ENCODE measurements at places on chromosomes 1 and 21.

- DNase-seq: no peak
Observed at GRCh38 chr1:172556461-172556860, 23.5 kb downstream of the SUCO start.

DNA sequence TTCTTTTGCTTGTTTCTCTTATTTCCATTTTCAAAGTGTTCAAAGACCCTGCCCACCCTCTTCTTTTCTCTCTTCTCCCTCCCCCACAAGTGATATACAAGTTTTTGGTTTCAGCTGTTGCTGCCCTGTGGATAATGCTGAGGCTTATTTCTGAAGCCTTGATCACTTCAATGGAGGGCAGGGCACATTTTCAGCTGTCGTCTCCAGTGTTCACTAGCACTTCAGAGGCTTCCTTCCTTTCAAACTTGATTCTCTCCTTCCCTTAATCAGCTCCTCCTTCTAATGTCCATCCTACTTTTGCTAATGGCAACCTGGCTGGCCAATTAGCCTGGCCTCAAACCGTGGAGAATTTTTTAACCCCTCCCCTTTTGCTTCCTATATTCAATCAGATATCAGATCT lies 435.7 kb upstream of the RUNX1 start:
- DNase-seq: no peak

GRCh38 chr1:198845271-198845670 lies 206.4 kb downstream of the PTPRC start:
- DNase-seq: no peak

DNA sequence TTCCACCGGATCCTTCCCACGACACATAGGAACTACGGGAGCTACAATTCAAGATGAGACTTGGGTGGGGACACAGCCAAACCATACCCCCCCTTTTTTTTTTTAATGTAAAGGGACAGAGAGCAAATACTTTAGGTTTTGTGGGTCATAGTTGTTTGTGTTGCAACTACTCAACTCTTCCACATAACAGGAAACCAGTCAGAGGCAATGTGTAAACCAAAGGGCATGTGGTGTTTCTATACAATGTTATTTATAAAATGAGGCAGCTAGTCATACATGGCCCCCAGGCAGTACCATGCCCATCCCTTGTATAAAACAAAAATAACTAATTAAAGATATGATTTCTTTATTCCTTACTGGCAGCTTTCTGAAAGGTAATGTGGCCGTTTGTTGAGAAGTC lies 845.4 kb upstream of the ADAMTS5 start:
- no peak for DNase-seq

DNA sequence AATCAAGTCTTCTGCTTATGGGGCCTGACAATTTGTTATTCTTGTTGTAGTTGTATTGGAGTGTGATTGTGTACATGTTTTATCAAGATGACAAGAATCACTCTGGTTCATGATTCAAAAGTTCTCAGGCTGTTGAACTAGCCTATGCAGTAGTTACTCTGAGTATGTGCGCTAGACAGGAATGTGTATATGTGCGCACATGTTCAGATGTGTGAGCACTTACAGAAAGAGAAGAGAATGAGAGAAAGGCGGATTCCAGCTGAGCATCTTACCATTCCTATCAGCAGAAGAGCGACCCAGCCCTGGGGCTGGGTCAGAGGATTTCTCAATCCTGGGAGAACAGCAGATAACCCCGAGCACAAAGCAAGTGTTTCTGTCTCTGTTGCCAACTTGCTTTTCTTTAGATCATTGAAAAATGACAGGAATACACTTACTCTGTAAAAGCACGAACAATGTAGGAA lies 110.8 kb upstream of the HOOK1 start:
- no peak for DNase-seq

DNA sequence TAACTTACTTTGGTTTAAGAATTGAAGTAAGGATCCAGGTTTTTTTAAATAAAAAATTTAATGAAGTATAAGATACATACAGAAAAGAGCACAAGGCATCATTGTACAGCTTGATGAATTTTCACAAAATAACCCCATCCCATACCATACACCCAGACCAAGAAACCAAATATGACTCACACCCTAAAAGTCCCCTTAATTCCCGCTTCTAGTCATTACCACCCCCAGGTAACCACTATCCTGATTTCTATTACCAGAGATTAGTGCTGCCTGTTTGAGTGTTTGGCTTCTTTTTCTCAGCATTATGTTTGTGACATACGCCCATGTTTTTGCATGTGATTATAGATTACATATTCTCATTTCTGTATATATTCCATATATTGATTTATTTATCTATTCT lies 98.5 kb upstream of the HIVEP3 start:
- no peak for DNase-seq

GRCh38 chr1:64845831-64846425 lies 101.1 kb downstream of the RAVER2 start:
- DNase-seq: no peak

GRCh38 chr1:30692948-30693301 lies 30.5 kb downstream of the MATN1 start:
- DNase-seq: no peak

DNA sequence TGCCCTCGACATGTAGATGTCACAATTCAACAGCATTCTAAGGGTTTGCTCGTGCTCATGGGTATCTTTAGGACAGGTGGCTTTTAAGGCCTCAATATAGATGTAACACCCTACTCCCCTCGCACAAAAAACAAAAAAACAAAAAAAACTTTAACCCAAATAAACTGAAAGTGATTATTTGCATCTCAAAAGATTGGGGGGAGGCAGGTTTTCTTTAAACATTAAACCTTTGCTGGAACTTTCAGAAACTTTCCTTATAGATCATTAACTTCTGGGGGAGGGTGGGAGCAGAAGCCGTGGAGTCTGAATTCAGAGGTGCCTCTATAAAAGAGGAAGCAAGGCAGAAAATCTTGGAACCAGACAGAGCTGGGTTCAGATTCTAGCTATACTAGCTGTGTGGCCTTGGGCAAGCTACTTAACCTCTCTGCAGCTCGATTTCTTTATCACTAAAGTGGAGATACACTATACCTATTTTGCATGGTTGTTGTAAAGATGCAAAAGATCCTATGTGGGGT lies 3.2 kb upstream of the KIAA1614 start:
- DNase-seq: no peak

DNA sequence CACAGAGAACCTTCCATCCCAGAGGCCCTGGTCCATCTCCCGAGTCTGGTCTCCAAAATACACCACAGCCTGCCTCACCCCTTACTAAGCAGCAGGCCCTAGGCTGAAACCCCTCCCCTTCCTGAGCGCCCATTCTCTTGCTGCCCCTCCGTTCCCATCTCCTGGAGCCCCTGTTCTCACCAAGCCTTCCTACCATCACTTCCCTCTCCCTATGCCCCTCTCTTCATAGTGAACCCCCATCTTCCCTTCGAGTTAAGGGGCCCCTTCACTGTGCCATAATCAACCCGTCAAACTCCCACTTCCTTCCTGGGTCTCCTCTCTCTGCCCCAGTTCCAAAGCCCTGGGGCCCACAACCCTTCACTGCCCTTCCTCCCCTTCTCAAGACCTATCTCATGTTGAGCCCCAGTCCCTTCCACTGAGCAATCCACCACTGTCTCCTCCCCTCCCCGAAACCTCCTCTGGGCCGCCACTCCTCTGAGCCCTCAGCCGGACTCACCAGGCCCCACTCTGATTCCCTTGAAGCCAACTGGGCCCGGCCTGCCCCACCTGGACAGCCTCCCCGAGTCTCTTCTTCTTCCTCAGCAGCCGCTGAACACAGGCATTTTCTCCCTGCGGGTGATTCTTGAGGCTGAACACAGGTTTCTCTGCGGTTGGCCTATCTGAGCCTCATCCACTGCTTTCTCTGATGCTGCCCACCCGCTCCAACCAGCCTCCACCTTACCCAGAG lies 42.2 kb upstream of the WASF2 start:
- no peak for DNase-seq

- peak; percentile 54 for DNase-seq
Observed at GRCh38 chr1:203278082-203278884, 27.0 kb upstream of the BTG2 start.

DNA sequence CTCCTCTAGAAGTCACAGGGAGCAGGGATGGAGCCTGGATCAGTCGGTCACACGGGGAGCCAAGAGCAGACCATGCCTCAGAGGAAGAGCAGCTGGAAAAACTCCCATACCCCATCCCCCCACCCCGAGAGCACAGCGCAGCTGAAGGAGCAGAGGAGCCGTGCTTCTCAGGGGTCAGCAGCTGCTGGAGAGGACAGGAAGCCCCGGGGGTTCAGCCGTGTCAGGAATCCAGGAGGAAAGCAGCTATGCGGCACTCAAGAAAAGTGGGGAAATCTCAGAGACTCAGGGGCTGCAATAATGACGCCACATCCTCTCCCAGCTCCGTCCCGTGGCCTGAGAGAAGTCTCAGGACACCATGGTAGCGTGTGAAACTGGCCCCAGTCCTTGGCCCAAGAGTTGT lies 102.3 kb downstream of the NPHP4 start:
- DNase-seq: no peak

- no peak for DNase-seq
Observed at GRCh38 chr1:207349979-207350378, 28.5 kb downstream of the CD55 start.

DNA sequence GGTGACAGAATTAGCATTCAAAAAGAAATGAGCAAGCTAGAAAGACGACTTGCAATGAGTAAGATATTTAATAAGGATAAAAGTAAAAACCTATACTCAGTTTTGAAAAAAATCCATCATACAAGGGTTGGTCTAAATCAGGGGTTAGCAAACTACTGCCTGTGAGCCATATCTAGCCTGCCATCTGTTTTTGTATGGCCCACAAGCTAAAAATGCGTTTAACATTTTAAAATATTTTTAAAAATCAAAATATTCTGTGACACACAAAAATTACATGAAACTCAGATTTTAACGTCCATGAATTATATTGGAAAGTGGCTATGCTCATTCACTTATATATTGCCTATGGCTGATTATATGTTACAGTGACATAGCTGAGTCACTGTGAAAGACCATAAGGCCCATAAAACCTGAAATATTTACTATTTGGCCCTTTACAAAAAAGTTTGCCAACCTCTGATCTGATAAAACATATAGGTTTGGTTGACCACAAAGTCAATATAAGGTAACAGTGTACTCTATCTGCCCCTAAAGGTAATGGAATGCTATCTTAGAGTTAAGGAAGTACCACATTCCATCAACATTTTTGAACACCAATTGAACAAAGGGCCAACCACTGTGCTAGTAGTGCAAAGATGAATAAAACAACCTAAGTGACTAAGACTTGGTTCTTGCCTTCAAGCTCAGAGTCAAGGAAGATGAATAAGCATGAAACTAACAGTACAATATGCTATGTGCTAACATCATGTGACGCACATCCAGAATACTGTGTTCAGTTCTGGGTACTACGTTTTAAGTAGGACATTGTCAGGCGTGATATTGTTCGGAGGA lies 3.2 kb downstream of the IFT25 start:
- DNase-seq: no peak

- peak; percentile 24 for DNase-seq
Observed at GRCh38 chr1:150764617-150765101, 919 bp downstream of the CTSS start.

GRCh38 chr1:33298623-33299277 lies 22.1 kb downstream of the A3GALT2 start:
- peak; percentile 51 for DNase-seq

DNA sequence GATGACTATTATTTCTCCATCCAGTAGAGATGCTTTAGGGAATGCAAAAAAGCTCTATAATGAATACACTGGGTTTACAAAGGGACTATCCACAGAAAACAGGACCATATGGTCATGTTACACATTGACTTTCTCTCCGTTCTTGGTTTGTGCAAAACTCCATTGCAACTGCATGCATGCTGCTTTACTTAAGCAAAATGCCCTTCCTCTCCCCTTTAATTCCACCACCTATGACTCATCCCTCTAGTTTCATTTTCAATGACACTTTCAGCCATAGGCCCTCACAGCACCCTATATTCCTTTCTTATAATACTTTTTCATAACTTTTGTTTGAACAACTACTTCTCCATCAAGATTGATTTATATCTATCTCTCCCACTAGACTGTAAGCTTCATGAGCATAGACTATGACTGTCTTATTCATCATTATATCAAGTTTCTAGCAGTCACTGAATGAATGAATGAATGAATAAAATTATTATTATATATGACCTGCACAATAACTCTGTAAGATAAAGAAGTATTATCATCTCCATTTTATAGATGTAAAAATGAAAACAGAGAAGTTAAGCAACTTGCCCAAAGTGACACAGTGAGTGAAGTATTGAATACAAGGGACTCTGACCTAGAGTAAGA lies 248.9 kb downstream of the PLPP3 start:
- DNase-seq: no peak

- no peak for DNase-seq
Observed at GRCh38 chr1:203520315-203520714, 26.4 kb downstream of the OPTC start.

GRCh38 chr1:155309423-155310021 lies 856 bp downstream of the FDPS start:
- no peak for DNase-seq

DNA sequence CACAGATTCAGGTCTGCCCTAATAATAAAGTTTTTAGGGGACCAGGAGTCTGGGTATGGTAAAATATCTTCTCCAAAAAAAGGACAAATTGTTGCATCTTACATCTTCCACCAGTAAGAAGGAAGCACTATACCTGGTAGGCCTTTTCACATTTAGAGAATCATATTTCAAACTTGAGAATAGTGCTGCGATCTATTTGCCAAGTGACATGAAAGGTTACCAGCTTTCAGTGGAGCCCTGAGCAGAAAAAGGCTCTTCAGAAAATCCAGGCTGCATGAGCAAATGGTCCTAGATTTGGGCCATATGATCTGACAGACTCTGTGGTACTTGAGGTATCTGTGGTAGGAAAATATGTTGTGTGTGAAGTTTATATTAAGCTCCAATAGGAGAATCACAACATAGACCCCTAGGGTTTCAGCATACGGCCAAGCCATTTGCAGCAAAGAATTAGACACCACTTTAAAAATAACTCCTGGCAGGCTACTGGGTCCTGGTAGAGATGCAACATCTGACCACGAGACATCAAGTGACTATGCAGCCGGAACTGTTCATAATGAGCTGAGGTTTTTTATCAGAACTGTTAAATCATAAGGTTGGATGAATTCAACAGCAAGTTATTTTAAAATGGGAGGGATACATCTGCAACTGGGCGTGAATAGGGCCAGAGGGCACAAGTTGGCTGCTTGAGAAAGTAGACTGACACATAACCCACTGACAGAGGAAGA lies 38.6 kb upstream of the CCDC190 start:
- no peak for DNase-seq

Measured in CD4-positive, alpha-beta T cell treated with Interleukin-4 for 4 hours (primary cell).